ENCODE measurements at places on chromosomes 3 and 15.

- no peak for DNase-seq
Measured at GRCh38 chr3:126570103-126570541, 11.4 kb upstream of the C3orf22 start.

- DNase-seq: no peak
Measured at GRCh38 chr3:20916951-20917606, 731.1 kb upstream of the SGO1 start.

DNA sequence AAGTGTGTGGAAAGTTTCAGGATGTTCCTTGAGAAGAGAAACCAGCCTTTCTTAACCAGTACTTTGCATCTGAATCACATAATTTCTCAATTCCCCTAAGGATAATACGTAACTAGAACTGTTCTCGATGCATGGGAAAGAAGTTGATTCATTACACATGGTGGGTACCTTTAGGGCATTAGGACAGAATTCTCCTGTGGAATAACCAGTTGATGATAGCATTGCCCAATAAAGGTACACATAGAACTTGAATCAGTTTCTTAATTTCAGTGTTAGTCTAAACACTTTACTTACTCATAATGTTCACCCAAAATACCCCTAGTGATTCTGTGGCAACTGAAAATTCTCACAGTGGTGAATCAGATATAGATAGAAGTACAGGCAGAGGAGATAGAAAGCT lies 1030.9 kb downstream of the ROBO1 start:
- DNase-seq: no peak

GRCh38 chr15:44542596-44542995 lies 5.6 kb downstream of the EIF3J start:
- DNase-seq: no peak

DNA sequence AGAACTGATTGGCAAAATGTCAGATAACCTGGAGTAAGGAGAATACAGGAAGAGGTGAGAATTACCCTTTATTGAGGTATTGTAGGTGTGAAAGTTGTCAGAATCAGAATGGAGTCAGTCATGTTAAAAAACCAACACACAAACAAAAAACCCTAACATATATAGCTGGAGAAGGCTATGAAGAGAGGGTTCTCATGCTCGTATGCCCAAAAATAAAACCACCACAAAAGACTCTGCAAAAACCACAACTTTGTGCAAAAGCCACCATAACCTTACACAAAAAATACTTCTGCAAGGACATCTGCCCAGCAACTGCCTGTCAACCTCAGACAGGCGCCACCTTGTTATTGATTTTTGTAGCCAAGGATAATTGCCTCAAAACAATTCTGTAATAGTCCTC lies 136.0 kb downstream of the CD47 start:
- DNase-seq: no peak

DNA sequence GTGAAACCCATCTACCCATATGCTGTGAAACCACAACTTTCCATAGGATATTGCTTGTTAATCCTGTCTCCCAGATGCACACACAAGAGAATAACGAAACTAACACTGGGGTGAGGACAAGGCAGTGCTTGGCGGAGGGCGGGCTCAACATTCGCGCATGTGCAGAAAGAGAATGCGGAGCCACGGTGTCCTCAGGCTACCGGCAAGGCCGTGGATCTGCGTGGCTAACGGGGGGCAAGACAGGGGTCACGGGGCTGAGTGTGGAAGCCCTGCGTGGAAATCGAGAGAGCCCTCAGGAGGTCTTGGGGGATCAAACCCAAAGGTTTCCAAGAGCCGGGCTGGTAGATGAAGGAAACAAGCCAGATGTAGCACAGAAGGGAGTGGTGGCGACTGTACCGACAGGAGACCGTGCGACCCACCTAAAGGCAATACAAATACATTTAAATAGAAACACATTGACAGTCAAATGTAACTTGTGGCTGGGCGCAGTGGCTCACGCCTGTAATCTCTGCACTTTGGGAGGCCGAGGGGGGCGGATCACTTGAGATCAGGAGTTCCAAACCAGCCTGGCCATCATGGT lies 48.5 kb upstream of the TRA2B start:
- DNase-seq: no peak

DNA sequence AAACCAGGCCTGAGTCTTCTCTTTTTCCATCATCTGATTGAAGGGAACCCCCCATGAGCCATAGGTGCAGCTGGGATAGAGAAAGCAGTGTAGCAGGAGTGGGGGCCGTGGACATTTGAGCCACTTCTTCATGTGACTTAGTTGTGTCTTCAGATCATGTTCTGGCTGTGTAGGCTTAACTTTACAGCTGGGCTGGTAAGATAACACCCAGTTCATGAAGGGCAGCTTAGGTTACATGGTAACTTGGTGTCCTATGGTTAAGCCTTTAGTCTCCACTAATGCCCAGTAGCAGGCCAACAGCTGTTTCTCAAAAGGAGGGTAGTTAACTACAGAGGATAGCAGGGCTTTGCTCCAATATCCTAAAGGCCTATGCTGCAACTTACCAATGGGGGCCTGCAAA lies 11.4 kb upstream of the SNRPN start:
- DNase-seq: no peak

DNA sequence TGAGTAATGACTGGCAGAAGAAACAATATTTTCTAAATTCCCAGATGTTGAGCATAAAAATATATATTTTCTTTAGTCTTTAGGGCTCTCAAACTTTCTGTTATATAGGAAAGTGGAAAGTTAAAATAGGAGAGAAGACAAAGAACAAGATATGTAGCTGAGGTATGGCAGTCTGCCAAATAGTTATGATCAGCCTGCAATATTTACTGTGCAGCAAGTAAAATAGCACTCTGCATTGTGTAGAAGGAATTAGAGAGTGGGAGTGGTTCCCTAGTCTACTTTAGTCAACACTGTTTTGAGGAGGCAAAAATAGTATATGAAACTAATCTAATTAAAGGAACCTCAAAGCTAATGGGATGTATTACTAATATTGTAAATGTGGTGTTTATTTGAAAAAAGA lies 978.1 kb upstream of the ALCAM start:
- DNase-seq: no peak

- DNase-seq: no peak
Measured at GRCh38 chr15:79643393-79643792, 211.3 kb downstream of the MINAR1 start.

DNA sequence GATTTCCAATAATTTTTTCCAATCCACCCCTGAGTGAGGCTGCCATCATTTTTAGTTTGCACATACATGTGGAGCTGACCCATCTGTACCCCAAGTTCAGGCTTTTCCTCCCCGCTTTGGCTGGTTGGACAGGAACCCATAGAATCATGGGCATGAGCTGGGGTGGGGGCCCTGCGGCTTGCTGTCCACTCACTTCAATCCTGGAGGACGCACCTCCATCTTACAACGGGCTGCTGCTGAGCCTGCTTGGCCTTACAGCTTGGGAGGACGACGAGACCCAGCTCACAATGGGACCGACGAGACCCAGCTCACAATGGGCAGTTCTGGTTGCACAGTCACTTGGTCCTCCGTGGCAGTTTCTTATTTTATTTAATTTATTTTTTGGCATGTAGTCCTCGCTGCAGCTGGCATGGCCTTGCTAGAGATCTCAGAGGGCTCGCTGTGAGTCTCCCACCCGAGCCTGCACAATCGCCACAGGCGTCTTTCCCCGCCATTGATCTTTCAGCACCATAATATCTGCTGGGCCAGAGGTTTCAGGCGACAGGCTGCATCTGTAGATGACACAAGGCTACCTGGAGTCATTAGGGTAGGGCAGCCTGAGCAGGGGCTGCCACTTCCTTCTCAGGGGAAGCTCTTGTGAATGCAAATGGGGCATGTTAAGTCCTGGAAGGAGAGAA lies 19.6 kb upstream of the EPHB3 start:
- no peak for DNase-seq

DNA sequence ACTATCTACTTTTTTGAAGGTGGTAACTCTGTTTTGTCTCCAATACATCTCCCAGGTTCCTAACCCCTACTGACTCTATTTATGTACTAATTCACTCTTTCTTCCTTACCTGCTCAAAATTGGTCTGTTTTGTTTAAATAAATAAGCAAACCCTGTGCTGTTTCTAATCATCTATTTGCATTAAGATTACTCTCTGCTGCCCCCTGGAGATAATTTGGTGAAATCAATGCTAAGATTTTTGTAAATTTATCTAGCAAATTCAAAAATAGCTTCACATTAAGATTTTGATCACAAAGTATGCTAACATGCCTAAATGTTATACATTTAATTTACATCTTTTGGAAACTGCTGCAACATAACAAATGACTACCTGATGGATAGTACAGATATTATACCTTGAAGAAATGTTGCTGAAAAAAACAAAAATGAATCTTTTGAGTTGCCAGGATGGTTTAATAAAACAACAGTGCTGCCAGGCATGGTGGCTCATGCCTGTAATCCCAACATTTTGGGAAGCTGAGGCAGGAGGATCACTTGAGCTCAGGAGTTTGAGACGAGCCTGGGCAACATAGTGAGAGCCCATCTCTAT lies 4.4 kb upstream of the CD200R1 start:
- DNase-seq: no peak

GRCh38 chr3:37944391-37944842 lies 46.2 kb upstream of the VILL start:
- no peak for DNase-seq

- no peak for DNase-seq
Measured at GRCh38 chr3:136545664-136546268, 206.4 kb downstream of the STAG1 start.

- no peak for DNase-seq
Measured at GRCh38 chr3:137148917-137149316, 191.1 kb downstream of the IL20RB start.

- DNase-seq: peak; percentile 11
Measured at GRCh38 chr3:152269831-152270734, 1.4 kb downstream of the MBNL1 start.

DNA sequence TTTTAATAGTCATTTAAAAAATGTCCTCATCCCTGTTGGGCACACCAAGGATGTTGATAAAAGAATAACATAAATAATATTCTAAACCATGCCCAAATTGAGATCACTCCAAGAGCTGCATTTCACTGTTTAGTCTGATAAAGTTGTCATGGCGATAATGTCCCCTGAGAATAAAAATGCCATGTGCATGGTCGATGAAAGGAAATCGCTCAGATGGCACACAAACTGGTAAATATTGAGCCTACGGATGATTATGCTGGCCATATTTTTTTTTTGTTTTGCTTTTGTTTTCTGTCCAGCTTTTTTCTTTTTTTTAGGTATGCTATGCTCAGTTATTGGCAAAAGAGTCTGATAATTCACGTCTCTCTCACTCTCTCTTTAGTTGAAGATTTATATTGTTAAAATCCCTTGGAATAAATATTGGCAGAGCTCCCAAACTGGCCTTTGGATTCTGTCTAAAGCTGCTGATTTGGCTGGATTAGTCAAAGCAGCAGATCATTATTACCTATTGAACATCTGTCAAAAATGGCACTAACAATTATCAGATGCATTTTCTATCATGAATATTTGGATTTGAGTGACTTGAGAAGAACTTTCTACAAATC lies 643.8 kb downstream of the SQOR start:
- DNase-seq: no peak

DNA sequence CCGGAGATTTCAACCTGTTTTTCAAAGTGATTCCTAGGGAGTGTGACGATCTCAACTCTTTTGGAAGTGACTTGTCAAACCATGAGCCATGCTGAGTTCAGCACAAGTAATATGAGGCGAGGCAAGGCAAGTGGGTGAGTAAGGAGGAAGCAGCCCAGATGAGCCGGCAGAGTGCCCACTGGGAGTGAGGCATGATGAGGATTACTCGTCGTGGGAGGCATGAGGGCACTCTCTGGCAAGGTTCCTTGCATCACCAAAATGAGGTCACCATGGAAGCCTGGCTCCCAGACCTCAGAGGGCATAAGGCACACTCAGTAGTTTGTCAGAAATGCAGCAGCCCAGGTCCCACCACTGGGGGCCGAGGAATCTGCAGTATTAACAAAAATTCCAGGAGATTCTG lies 636.1 kb downstream of the MAGI1 start:
- DNase-seq: no peak

DNA sequence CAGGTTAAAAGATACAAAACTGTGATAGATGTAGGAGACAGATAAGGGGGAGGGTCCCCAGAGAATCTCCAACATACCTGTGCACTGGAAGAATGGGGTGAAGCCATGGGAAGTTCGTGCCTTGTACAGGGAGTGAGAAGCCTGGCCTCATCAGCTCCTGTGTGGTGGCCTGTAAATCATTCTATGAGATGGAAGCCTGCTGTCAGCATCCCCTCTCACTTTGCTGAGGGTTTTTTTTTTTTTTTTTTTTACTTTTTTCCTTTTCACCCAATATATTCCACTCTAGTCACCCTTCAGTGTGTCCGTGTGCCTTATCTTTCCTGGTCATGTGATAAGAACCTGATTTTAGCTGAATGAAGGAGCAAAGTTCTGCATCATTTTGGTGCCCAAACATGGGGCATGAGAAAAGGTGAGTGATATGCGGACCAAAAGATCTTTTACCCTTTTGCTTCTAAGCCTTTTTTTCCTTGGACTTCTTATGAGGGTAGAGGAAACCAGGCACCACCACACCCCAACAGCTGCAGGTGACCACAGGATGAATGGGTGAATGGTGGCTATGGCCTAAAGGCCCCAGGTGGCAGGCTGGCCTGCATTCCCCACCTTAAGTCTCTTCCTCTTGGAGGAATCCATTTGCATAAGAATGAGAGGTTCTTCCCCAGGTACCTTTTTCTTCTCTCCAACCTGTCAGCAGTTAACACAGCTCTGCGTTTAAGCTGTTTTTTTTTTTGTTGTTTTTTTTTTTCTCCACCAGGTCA lies 1345.0 kb downstream of the NSUN3 start:
- DNase-seq: no peak

DNA sequence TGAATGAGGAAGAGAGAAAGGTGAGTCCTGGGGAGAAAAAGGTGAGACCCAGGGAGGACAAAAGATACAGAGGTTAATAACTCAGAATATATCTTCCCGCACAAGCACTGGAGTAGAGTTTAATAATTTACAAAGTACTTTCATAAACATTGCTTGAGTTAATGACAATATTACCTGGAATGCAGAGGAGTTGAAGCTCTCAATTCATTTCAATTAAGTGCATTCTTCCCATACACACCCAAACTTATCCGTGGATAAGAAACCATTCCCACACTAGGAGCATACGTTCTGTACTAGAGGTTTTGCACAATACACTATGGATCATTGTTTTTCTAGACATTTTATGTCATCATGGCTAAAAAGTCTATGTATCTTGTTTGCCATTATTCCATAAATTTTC lies 23.3 kb upstream of the KNG1 start:
- no peak for DNase-seq

DNA sequence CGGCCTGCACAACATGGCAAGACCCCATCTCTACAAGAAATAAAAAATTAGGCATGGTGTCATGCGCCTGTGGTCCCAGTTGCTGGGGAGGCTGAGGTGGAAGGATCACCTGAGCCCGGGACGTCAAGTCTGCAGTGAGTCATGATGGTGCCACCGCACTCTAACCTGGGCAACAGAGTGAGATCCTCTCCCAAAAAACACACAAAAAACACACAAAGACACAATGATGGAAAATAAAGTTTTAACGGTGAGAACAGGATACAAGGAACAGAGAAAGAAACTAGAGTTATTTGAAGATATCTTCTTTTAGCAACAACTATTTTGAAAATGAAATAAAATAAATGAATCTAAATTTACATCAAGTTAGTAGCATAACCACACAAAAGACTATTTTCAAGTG lies 12.0 kb downstream of the CLASP2 start:
- DNase-seq: no peak

- no peak for DNase-seq
Measured at GRCh38 chr3:10721101-10721500, 94.9 kb upstream of the SLC6A11 start.

Data from activated naive CD4-positive, alpha-beta T cell (primary cell).